GM23338 (cell line): ENCODE measurements at places on chromosomes 6 and 20. TPM values are rescaled to one million over a fixed set of nuclear protein-coding genes. Genes with fewer than 3 reads are reported as not detected.

GRCh38 chr6:170208182-170208601 lies 82.7 kb downstream of the DLL1 start:
- H3K4me1 ChIP-seq = no peaks in the 10 kb centered on the region
- H3K27me3 ChIP-seq = no peaks in the 10 kb centered on the region
- H3K36me3 ChIP-seq = no peaks in the 10 kb centered on the region
- no peak overlapping the region for H3K27ac ChIP-seq
- H3K4me3 ChIP-seq = no peak overlapping the region

Gene PAX1
- 0.14 TPM in 1 of 2 replicates, not detected in the other for total RNA-seq

DNA sequence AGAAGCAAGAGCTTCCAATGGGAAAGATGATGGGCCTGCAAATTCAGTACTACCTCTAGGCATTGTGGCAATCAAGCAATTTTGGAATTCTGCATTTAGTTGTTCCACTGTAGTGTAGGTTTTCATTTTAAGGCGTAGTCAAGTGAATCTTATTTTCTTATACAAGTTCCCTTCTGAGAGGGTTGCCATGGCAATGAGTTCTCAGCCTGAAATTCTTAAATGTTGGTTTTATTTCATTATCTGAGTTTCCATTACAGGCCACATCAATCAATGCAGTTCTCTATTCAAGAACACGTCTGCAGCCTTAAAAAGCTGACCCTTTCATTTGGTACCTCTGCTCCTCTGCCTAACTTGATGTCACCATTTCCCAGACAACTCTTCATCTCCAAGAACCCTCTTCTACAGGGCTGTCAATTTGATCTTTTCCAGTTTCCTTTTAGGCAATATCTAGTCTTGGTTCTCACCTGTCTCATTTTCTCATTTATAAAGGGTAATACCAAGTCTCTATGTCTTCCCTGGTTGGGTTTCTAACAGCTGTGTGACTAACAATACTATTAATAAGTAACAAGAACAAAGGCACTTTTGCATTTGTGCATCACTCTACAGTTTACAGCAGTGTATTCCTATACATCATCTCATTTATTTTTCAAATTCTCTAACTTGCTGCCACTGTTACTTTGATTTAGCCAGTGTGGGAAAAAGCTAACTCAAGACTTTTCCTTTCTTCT lies 898.2 kb upstream of the FLRT3 start:
- no peaks in the 10 kb centered on the region for H3K36me3 ChIP-seq
- H3K4me1 ChIP-seq = no peaks in the 10 kb centered on the region
- no peak for DNase-seq
- H3K27ac ChIP-seq = no peak overlapping the region

- H3K27ac ChIP-seq = no peak overlapping the region
- no peak overlapping the region for H3K4me3 ChIP-seq
- H3K27me3 ChIP-seq = no peaks in the 10 kb centered on the region
- no peaks in the 10 kb centered on the region for H3K36me3 ChIP-seq
Measured at GRCh38 chr6:166747644-166748595, 120.9 kb upstream of the RPS6KA2 start.

Gene COL10A1
- total RNA-seq = 0.28 TPM in 1 of 2 replicates, not detected in the other

DNA sequence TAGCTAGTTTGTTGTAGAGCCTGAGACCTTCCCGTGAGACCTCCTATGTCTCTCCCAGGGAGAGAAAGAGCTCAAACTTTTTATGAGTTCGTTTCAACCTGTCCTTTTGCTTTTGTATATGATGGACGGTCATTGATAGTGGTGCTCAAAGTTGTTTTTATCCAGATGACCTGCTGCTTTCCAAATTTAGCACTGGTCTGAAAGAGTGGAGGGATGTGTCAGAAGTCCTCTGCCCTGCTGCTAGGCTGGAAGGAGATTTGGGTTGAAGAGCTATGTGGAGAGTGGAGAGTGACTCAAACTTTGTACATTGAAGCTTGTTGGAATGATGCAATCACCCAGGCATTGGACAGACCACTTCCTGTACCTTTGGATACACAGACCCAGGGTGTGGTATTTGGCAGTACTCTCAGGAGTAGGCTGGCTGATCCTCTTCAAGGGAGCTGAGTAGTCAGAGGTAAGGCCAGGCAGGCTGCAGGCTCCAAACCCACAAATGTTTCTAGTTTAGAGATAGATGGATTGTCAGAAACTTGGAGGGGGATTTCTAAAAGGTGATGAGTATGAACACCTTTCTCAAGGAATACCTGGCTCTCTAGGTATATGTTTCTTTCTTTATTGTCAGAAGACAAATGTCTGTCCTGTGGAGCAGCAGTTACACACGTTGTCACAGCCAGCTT lies 49.4 kb upstream of the RREB1 start:
- H3K27ac ChIP-seq = no peak overlapping the region
- no peaks in the 10 kb centered on the region for H3K36me3 ChIP-seq
- no peak overlapping the region for H3K4me3 ChIP-seq
- no peak for DNase-seq
